ENCODE measurements at places on chromosomes 1 and 21.

DNA sequence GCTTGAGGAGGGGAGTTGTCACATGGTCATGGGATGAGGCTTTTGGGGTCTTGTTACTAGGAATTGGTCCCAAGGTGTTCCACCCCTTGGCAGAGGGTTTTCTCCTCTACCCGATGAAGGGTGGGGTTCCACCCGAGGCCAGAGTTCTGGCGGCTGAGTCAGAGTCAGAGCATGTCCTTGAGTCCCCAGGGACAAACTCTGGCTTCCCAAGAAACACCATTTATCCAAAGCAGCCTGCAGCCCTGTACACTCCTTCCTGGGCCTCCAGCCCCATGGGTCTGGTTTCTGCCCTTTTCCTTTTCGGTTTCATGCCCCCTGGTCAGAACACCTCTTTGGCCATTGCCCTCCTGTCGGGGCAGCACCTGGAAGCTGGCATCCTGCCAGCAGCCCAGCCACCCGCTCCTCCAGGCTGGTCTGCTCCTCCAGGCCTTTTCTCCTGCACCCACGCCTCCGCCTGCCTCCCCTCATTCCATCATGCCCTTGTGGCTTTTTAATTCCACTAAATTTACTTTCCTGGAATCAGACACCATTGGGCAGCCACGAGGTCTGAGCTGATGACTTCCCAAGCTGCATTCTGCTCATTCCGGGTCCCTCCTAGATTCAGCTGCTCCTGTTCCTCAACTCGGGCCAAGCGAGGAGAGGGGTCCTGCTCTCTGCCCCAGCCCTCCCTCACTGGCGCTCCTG is 301.7 kb upstream of the VAMP3 start:
- DNase-seq, result no peak

- DNase-seq, result no peak
Observed at GRCh38 chr1:37477946-37478345, 3.6 kb downstream of the ZC3H12A start.

- no peak for DNase-seq
Observed at GRCh38 chr1:181152892-181153633, 64.6 kb downstream of the IER5 start.

GRCh38 chr1:156033011-156033410 is 12.3 kb upstream of the SSR2 start:
- no peak for DNase-seq

DNA sequence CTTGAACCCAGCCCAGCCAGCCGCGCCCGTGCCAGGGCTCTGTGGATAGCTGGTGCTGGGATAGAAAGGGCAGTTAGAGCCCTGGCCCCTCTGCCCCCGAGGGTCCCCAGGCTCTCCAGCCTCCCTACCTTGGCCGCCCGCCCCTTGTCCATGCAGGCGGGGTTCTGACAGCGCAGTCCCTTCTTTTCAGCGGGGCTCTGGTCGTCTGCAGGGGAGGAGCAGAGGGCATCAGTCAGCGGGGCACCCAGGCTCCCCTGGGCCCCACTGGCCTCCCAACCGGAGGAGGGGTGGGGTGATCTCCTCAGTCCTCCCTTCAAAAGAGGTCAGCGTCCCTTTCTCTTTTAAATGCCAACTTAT is 4.9 kb upstream of the PLEKHG5 start:
- no peak for DNase-seq

- no peak for DNase-seq
Observed at GRCh38 chr1:61343734-61344420, 261.5 kb downstream of the NFIA start.

GRCh38 chr1:210771131-210771530 is 362.8 kb downstream of the KCNH1 start:
- DNase-seq, result no peak

- DNase-seq, result no peak
Observed at GRCh38 chr1:32868085-32868484, 2.6 kb downstream of the FNDC5 start.

DNA sequence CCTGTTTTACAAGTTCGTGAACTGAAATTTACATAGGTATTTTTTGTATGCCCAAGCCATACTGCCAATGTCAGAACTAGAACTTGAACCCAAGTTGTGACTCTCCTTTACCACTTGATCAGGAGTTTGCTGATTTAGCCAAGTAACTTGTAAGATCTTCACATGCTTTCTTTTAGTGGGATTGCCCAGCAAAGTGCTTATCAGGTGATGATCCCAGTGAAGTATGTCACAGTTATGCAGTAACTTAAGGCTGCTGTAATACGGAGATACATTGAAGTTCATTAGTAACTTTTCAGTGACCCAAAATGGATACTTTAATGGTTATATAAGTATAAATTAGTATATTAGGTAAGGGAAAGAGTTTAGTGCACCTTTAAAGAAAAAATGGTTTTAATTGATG is 3.8 kb downstream of the SRSF11 start:
- no peak for DNase-seq

GRCh38 chr1:200291106-200291505 is 118.7 kb downstream of the ZNF281 start:
- DNase-seq, result no peak

GRCh38 chr1:21904454-21904703 is 32.7 kb downstream of the HSPG2 start:
- DNase-seq, result no peak

- DNase-seq, result no peak
Observed at GRCh38 chr21:29307718-29308455, 9.2 kb downstream of the BACH1 start.

GRCh38 chr1:36178471-36179219 is 22.7 kb downstream of the MAP7D1 start:
- DNase-seq, result no peak
